Muscle of leg (tissue), 16 donors: ENCODE measurements at places on chromosomes 7 and 10. TPM values are rescaled to one million over a fixed set of nuclear protein-coding genes. Genes with fewer than 3 reads are reported as not detected.
A peak's percentile ranks its signal among the peaks of the same experiment; 100 is the strongest.

- H3K4me1 ChIP-seq: peaks cover 12% of the 10 kb centered on the region
- peaks cover 8% of the 10 kb centered on the region for H3K36me3 ChIP-seq
- no peak overlapping the region for H3K4me3 ChIP-seq
- H3K27me3 ChIP-seq: no peaks in the 10 kb centered on the region
- no peak overlapping the region for H3K27ac ChIP-seq
- DNase-seq: no peak
Measured at GRCh38 chr10:34121125-34121753, 693.9 kb downstream of the PARD3 start.

PPA1 gene
- 99.5 TPM for total RNA-seq

CPA5 gene
- 6.3 TPM for total RNA-seq

GRCh38 chr10:51638211-51638610, 61.2 kb downstream of the CSTF2T start:
- no peak overlapping the region for H3K4me3 ChIP-seq
- H3K27ac ChIP-seq: no peak overlapping the region
- H3K27me3 ChIP-seq: no peaks in the 10 kb centered on the region

GRCh38 chr7:51518646-51519045, 202.0 kb upstream of the COBL start:
- no peaks in the 10 kb centered on the region for H3K27me3 ChIP-seq
- H3K36me3 ChIP-seq: no peaks in the 10 kb centered on the region
- H3K4me3 ChIP-seq: no peak overlapping the region
- DNase-seq: no peak
- no peaks in the 10 kb centered on the region for H3K4me1 ChIP-seq

RGR gene
- 11.9 TPM for total RNA-seq

ZNF488 gene
- total RNA-seq: 1.2 TPM

DNA sequence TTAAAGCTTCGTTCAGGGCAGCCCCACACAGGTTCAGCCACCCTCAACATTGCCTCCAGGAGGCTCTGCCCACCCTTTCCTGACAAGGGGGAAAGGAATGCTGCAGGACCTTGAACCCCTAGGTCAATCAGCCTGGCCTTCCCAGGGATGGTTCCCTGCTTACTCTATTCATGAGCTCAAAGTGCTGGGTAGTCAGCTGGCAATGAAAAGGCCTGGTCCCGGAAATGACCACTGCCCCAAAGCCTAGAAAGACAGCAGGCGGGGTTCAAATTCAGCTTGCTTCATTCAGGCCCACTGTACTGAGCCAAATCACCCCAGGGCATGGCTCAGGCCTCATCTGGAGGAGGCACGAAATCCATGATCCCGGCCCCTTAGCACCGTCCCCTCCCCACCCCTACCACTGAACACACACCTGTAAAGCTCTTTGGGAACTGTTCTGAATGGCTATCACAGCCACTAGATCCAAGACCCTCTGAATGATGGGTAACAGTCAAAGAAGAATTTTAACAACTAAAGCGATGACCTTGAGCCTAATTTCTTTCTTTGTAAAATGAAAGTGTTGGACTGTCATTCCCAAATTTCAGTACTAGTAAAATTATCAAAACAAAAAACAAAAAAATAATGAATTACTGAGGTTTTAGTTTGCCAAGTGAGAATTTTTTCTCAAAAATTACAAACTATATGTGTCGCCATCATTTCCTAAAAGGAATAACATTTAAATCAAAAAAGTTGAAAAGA, 1.0 kb downstream of the URGCP start:
- peaks cover 4% of the 10 kb centered on the region for H3K36me3 ChIP-seq
- peaks cover 11% of the 10 kb centered on the region for H3K4me1 ChIP-seq
- H3K27me3 ChIP-seq: no peaks in the 10 kb centered on the region
- H3K4me3 ChIP-seq: peak overlapping the region; percentile 69
- peak overlapping the region; percentile 91 for H3K27ac ChIP-seq

FAM13C gene
- total RNA-seq: 22.8 TPM

DNA sequence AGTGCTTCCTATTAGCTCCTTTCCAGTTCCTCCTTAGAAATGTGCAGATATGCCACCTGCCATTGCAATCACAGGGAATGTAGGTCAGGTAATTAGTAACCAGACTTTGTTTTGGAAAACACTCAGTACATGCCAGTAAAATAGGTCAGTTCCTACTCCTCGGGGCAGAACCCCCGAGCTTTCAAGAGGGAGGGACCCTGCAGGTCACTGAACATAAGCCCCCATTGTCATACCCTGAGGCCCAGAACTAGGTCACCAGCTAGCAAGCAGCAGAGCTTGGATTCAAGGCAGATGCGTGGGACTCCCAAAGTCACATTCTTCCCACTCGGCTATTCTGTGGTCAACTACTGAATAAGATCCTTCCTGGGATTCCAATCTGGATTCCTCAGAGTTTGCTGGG, 104.8 kb downstream of the PPP1R3C start:
- DNase-seq: peak; percentile 28
- H3K27me3 ChIP-seq: no peaks in the 10 kb centered on the region
- H3K4me3 ChIP-seq: no peak overlapping the region
- no peak overlapping the region for H3K27ac ChIP-seq
- peaks cover 3% of the 10 kb centered on the region for H3K4me1 ChIP-seq
- no peaks in the 10 kb centered on the region for H3K36me3 ChIP-seq

DNA sequence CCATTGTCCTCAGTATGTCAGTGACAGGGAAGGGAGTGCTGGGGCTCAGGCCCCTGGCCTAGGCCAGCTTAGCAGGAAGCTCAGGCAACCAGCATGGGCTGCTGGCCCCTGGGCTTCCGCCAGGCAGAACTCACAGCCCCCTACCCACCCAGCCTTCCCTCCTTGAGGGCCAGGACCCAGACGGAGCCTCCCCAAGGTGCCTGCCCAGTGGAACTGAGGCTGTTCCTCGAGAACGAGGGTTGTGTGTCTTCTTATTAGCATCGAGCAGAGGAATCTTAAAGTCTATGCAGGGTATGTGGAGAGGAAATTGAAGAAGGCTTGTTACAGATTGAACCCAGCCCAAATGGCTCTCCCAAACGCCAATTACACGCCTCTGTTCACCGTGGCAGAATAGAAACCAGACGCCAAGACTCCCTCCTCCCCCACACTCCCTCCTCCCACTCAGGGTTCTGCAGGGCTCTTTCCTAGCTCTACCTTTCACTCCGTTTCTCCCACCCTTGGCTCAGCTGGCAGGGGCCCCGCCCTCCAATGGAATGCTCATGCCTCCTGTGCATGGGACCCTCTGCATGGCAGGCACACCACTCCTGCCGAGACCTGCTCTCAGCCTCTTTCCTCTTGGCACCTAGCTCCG, 134.4 kb downstream of the ZMIZ1 start:
- peaks cover 26% of the 10 kb centered on the region for H3K4me1 ChIP-seq
- DNase-seq: peak; percentile 58
- H3K4me3 ChIP-seq: no peak overlapping the region
- H3K27me3 ChIP-seq: no peaks in the 10 kb centered on the region
- peaks cover 48% of the 10 kb centered on the region for H3K36me3 ChIP-seq

DNA sequence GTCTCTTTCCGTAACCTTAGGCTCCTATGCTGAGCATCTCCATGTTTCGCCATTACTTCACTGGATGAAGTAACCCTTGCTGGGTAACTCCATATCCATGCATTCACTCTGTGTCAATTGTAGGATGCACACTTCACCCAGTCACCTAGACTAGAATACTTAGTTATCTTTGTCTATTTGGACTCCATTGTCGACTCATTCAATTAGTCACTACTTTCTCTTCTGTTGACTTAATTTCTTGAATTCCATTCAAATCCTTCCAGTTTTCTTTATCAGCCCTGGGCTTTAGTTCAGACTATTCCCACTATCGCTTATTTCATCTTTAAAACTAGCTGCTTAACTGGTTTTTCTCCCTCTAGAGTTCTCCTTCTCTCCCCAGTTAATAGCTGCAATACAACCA, 111.3 kb upstream of the TNS3 start:
- no peak for DNase-seq
- H3K36me3 ChIP-seq: no peaks in the 10 kb centered on the region
- no peak overlapping the region for H3K27ac ChIP-seq
- H3K27me3 ChIP-seq: no peaks in the 10 kb centered on the region
- H3K4me1 ChIP-seq: peaks cover 2% of the 10 kb centered on the region

DNA sequence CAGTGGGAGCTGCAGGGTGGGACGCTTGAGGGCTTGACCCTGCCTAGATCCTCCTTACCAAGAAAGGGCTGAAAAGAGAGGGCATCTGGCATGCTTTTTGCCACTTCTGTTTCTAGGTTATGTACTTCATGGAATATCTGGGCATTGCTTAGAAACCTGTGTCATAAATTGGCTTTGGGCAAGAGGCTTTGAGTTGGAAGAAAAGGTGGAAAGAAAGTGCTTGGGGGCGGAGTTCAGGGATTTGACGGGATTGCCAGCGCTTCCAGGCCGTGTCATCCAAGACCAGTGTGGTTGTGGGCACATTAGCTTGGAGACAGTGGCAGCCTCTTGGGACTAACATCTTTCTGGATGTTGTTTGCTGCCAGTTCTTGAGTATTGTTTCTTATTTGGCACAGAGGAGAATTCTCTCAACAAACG, 825 bp downstream of the ZNF862 start:
- no peak for DNase-seq
- H3K4me1 ChIP-seq: peaks cover 9% of the 10 kb centered on the region
- H3K36me3 ChIP-seq: no peaks in the 10 kb centered on the region

- no peaks in the 10 kb centered on the region for H3K36me3 ChIP-seq
- peaks cover 5% of the 10 kb centered on the region for H3K4me1 ChIP-seq
- DNase-seq: no peak
- H3K27me3 ChIP-seq: peaks cover 73% of the 10 kb centered on the region
Measured at GRCh38 chr10:104640339-104641186, 527 bp upstream of the SORCS3 start.

COL26A1 gene
- total RNA-seq: 1.2 TPM

- H3K4me3 ChIP-seq: no peak overlapping the region
- DNase-seq: no peak
- H3K4me1 ChIP-seq: peaks cover 15% of the 10 kb centered on the region
- H3K27me3 ChIP-seq: peaks cover 89% of the 10 kb centered on the region
- H3K27ac ChIP-seq: no peak overlapping the region
Measured at GRCh38 chr10:132786476-132786883, 533 bp upstream of the NKX6-2 start.

DNA sequence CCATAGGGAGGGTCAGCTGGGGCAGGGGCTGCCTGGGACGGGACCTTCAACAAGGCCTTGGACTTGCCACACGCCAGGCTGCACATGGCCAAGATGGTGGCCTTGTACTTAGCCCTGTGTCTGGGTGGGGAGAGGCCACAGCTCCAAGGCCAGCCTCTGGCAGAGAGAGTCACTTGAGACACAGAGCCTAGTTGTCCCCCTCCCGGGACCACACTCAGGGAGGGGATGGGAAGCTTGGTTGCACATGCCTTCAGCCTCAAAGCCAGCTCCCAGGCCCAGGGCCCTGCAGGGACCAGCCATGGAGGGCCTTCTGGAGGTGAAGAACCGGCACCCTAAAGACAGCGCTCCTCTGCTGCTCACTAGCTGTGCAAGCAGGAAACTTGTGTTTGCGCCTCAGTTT, 16.7 kb downstream of the MMRN2 start:
- no peak overlapping the region for H3K4me3 ChIP-seq
- no peak overlapping the region for H3K27ac ChIP-seq
- H3K4me1 ChIP-seq: peaks cover 14% of the 10 kb centered on the region
- H3K27me3 ChIP-seq: peaks cover 3% of the 10 kb centered on the region

AASS gene
- 20.6 TPM for total RNA-seq

PLPP4 gene
- total RNA-seq: 0.62 TPM

DNA sequence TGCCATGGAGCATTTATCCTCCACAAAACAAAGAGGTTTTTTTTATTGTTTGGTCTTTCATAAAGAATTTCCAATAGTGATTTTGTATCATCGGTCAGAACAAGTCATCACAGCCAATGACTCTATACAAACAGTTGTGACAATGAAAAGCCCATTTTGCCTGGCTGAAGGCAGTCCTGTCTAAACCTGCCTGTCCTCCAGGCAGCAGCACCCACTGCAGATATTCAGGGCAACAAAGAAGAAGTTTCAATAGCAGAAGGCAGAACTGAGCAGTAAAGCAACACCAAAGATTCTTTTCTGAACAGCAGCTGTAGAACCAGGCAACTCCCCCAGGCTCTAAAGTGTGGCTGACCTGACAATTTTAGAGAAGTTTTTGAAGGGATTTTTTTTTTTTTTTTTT, 169.4 kb downstream of the FGFR2 start:
- H3K27me3 ChIP-seq: peaks cover 2% of the 10 kb centered on the region
- no peak for DNase-seq
- no peak overlapping the region for H3K4me3 ChIP-seq
- no peaks in the 10 kb centered on the region for H3K36me3 ChIP-seq

WEE2 gene
- 0.09 TPM for total RNA-seq

GRCh38 chr10:23512355-23513058, 73.6 kb downstream of the OTUD1 start:
- H3K27me3 ChIP-seq: no peaks in the 10 kb centered on the region
- H3K27ac ChIP-seq: no peak overlapping the region
- no peak for DNase-seq
- no peak overlapping the region for H3K4me3 ChIP-seq
- H3K4me1 ChIP-seq: no peaks in the 10 kb centered on the region

GRCh38 chr7:77318019-77318418, 98.1 kb downstream of the GSAP start:
- no peaks in the 10 kb centered on the region for H3K27me3 ChIP-seq
- H3K4me1 ChIP-seq: peaks cover 19% of the 10 kb centered on the region
- no peak overlapping the region for H3K4me3 ChIP-seq
- no peaks in the 10 kb centered on the region for H3K36me3 ChIP-seq
- DNase-seq: no peak

- no peak for DNase-seq
- no peak overlapping the region for H3K4me3 ChIP-seq
- no peak overlapping the region for H3K27ac ChIP-seq
Measured at GRCh38 chr10:27355918-27356573, 115.4 kb upstream of the ACBD5 start.

GRCh38 chr10:11884706-11885423, 61.7 kb downstream of the PROSER2 start:
- no peaks in the 10 kb centered on the region for H3K36me3 ChIP-seq
- DNase-seq: no peak
- H3K4me3 ChIP-seq: no peak overlapping the region

MCM7 gene
- 57.7 TPM for total RNA-seq

OLAH gene
- 0.13 TPM for total RNA-seq

SPDYE9 gene
- total RNA-seq: 0.04 TPM

AZGP1 gene
- total RNA-seq: 0.75 TPM

GRCh38 chr10:77877441-77878344, 48.9 kb downstream of the DLG5 start:
- peaks cover 27% of the 10 kb centered on the region for H3K4me1 ChIP-seq
- DNase-seq: peak; percentile 32
- H3K36me3 ChIP-seq: peaks cover 8% of the 10 kb centered on the region
- H3K27me3 ChIP-seq: no peaks in the 10 kb centered on the region

C10orf143 gene
- total RNA-seq: 1.1 TPM

DNA sequence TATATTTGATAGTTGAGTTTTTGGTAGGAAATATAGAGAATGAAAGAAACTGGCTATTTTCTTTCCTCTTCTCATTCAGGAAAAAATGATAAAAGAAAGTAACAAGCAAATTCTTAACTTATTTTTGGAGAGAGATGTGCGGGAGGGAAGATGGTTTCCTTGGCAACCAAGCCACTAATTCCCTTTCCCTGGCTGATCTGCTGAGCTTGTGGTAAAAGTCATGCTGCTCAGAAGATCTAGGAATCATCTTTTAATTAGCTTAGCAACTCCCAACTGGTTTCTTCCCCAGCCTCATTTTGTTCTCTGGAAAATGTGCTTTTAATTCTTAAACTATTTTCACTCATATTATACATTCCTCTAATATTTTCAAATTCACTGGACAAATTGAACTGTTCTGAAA, 11.8 kb downstream of the UROS start:
- DNase-seq: peak; percentile 17
- no peaks in the 10 kb centered on the region for H3K27me3 ChIP-seq
- H3K4me1 ChIP-seq: peaks cover 11% of the 10 kb centered on the region
